Transverse colon (tissue), 4 donors: ENCODE measurements at places on chromosomes 11 and 22.

DNA sequence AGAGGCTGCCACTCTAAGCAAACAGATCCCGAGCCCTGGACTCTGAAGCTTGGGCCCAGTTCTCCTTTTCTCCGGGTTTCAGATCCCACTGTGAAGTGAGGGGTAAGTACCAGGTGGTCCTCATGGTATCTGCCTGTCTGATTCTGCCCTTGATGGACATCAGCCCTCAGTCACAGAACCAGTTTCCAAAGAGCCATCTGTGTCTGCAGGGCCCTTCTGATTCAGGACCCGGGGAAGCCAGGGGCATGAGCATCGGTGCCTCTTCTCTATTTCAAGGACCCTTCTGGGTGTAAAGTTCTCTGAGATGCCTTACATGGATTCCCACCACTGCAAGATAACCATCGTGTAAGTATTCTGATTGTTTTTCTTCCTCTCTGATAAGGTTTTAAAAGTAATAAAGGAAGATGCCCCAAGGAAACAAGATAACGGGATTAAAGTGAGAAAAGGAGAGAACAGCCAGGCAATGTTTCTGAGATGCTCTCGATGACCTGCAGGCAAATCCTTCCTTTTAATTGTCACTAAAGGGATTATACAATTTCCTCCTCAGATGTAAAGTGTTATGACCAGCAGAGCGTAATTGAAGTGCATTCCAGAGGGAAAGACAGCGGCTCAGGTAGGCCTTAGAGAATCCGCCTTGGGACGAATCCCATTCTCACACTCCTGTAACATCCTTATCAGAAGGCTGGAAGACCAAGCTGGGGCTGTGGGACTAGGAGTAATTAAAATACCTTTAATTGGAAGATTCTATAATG lies 924.3 kb downstream of the TBC1D22A start:
- DNase-seq, result no peak

DNA sequence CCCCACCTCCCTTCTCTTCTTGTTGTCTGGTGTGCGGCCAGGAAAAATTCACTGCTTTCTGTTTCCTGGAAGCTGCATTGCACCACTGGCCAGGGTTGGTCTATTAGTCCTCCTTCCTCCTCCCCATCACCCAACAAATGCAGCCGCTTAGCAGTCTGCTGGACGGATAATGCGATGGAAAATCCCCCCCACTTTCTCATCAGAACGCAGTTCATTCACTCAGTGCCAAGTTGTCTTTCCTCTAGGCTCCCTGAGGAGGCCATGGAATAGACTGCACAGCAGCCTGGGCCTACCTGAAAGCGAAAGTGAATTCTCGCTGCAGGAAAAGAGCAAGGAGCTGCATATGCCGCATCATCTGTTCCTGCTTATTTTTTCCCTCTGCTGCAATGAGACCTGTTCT lies 513.6 kb downstream of the METTL15 start:
- no peak for DNase-seq

DNA sequence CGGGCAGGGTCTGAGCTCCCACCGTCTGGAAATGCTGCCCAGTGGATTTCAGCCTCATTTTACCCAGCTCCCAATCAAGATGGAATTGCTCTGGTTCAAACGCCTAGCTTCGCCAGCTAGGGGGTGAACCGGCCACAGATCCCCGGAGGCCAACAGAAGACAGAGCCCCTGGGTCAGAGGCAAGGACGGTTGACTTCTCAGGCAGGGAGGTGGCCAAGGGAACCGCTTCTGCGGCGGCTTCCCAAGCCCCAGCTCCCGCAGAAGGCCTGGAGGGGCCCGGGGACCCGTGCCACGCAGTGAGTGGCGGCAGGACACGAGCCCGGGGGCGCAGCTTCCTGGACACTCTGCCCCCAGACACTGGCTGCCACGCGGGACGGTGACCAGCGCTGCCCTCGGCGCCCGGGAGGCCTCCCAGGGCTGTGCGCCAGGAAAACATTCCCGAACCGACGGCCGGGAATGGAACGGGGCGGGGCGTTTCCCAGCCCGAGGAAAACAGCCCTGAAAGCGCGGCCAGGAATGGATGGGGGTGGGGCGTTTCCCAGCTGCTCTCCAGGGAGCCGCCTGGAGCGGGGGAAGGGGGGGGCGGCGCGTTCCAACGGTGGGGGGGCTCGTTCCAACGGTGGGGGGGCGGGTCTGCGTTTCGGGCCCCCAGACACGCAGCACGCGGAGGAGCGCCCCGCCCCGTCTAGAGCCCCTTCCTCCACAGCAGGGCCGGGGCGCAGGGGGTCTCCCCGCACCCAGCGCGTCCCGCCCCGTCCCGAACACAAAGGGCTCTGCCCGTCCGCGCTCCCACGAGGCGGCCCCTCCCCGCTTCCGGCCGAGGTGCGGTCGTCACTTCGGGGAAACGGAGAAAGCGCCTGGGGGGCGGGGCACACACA lies 13.5 kb upstream of the B4GALNT4 start:
- peak; percentile 95 for DNase-seq

GRCh38 chr11:122721964-122722266 lies 66.4 kb downstream of the UBASH3B start:
- DNase-seq, result no peak

DNA sequence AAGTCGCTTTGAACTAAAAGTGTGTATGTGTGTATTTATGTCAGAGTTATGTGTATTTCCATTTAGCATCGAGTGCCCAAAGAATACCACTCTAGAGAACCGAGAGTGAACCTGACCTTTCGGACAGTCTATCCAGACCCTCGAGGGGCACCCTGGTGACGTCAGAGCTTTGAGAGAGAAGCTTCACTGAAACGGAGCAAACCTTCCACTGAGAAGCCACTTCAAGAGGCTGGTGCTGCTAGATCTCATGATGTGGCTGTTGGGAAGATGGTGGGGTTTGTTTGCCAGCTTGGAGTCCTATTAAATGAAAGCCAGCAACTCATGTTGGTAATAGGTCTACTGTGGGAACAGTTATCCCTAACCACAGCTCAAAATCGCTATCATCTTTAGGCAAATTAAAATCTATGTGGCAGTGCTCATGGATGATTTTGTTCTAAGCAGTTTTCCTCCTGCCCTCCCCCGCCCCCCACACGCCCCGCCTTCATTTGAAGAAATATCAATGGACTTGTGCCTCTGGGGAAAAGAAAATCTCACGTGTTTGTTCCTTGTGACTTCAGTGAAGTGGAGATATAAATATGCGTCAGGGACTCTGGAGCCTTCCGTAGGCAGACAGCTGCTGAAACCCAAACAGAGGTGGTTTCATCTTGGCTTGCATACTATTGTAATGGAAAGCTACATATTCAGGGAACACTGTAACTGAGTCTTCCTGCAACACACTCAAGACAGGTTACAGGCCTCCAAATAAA lies 22.4 kb upstream of the C11orf96 start:
- DNase-seq, result no peak
